Cortex of kidney (tissue), 1 donor: ENCODE measurements at places on chromosomes 13 and 19.

GRCh38 chr19:50768277-50768676 lies 2.0 kb upstream of the GPR32 start:
- DNase-seq: no peak

GRCh38 chr13:46908501-46908900 lies 11.6 kb upstream of the HTR2A start:
- DNase-seq: no peak

- no peak for DNase-seq
These were observed 8.6 kb downstream of the KDM4B start for GRCh38 chr19:4977299-4978174.

DNA sequence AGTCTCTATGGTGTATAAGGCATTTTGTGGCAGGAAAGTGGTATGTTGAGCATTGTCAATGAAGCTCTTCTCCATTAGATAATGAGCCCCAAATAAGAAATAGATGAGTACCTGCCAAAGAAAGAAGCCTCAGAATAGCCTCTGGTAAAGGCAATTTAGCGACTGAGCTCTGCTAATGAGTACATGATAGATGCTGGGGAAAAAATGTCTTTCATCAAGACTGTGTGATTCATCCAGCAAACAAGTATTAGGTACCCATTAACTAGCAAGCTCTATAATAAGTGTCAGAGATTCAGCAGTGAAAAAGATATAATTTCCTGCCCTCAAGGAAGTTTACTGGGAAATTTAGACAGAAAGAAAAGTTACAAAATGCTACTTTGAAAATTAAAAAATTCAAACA lies 294.6 kb downstream of the ITGBL1 start:
- DNase-seq: no peak

DNA sequence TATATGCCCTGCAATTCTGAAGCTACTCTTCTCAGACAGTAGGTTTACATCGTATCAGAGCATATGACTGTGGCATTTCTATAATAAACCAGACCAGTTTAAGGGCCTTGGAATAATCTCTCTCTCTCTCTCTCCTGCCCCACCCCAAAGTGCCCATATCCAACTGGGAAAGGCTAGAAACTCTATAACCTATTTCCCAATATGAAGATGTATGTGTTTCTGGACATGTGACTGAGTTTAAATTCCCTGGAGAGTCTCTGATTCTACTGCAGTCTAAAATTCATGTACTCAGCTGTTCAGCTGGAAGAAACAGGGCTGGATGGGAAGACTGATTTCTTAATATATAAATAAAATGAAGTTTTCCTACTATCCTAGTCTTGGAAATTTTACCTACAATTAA lies 91.9 kb upstream of the MBNL2 start:
- DNase-seq: no peak

DNA sequence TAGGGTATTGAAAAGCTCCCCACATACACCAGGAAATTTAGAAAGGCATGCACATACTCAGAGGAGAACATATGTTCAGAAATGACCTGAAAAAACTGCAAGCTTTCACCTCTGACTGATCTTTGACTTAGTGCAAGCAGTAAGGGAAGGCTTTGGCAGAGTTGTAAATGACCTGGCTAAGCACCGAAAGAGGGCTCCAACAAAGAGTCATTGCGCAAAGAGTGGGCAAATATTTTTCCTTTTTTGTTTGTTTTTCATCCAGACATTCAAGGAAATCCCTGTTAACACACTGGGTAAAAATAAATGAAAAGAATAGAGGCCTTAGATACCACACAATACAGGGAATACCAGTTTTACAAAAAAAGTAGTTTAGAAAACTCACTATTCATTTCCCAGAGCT lies 5.2 kb upstream of the ZNF233 start:
- DNase-seq: no peak

DNA sequence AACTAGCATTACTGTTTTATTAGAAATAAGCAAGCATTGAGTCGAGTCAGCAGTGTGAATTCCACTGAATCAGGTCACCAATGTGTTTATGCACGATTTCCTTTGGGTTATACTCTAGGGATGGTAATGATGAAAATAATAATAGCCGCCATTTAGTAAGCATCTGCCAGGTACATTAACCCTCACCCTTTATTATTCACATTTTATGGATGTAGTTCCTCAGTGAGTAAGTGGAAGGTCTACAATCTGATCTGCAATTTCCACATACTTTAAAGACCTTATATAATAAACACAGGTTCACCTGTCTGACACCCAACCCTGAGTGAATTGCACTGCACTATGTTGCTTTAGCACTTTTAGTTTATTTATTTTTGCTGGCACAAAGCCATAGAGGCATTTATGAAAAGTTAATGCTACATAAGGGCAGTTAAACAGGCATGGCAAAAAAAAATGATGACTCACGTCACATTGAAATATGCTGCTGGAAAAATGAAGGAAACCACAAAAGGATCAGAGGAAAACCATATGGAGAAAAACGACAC lies 122.4 kb downstream of the TRPC4 start:
- DNase-seq: no peak

- no peak for DNase-seq
These were observed 23.8 kb downstream of the NAXD start for GRCh38 chr13:110638814-110639806.

DNA sequence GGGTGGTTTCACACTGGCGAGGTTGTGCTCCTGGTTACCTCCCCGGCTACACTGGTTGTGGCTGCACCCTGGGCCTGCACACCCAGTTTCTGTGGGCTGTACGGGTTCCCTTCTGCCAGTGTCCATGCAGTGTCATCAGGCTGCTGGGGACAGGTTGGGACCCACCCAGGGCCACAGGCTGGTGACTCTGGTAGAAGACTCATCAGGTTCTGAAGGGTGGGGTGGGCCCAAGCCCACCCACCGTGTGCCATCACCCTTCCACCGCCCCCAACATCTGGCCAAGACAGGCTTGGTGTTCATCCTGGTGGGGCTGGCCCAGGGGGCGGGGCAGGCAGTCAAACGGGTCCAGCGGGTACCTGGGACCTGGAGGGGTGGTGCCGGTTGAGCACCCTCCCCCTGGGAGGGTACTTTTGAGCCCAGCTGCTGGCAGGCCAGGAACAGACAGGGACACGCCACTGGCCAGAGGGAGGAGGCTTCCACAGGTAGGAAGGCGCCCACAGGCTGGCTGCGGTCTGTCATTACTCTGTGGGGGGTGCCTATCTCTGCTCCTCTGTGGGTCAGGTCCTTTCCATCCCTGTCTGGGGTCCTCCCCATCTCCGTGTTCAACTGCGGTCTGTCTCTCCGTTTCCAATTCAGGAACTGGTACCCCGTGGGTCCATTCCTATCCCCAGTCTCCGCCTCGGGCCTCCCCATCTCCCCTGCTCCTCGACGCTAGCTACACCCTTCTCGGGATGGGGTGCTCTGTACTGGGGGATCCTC lies at the start of gene RNF225:
TSS of gene RNF225 (plus strand) at position 437 of the 759 bp plus-strand sequence. CDS start 434 bp downstream, outside the sequence.
- no peak for DNase-seq

- DNase-seq: no peak
These were observed 898.9 kb upstream of the MIR17HG start for GRCh38 chr13:90448466-90449037.

- no peak for DNase-seq
These were observed 3.3 kb downstream of the RAX2 start for GRCh38 chr19:3768748-3769099.

- no peak for DNase-seq
These were observed 9.6 kb upstream of the NOTCH3 start for GRCh38 chr19:15210323-15210781.

- no peak for DNase-seq
These were observed 136.2 kb downstream of the IER2 start for GRCh38 chr19:13286195-13286985.

GRCh38 chr13:40966298-40966697 lies 52.8 kb downstream of the ELF1 start:
- no peak for DNase-seq

DNA sequence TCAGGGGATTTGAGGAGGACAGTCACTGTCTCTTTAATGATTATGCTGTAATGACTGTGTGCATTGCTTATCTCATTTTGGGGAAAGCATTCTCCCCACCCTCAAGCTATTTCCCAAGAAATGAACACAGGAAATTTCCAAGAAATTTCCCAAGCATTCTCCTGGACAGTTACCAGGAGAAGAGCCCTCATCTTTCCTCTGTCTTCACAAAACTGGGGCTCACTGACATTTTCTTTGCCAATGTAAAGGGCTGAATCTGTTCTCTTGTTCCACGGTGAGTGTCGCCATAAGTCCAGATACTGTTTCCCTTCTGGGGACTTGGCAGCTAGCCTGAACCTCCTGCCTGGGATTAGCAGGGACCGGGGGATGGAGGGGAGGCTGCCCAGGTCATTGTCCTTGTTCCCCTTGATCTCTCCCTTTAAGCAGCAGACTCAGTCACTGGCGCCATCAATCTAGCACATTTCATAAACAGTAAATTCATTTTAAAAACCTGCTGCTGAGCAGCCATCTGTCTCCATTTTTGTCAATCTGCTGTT lies 172.8 kb downstream of the DNAJC15 start:
- no peak for DNase-seq

DNA sequence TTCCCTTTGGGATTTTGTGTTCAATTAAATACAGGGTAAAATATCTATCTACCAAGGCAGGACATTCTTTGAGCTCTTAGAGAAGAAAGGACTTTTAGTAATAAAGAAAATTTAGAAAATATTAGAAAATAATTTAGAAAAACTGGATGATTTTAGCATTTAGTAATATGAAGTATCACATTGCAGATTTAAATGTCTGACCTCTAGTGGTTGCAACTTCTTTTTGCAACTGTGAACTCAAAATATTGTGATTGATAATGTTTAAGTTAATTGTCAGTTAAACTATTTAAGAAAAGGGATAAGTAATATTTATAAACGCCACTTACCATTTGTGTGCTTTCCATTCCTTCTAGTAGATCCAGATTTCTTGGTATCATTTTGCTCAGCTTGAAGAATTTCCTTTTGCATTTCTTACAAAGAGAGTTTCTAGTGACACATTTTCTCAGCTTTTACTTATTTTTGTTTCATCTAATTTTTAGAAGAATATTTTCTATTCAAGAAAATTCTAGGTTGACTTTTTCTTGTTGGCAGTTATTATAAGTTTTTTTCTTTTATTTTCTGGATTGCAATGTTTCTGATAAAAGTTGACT lies 10.3 kb upstream of the POSTN start:
- no peak for DNase-seq

DNA sequence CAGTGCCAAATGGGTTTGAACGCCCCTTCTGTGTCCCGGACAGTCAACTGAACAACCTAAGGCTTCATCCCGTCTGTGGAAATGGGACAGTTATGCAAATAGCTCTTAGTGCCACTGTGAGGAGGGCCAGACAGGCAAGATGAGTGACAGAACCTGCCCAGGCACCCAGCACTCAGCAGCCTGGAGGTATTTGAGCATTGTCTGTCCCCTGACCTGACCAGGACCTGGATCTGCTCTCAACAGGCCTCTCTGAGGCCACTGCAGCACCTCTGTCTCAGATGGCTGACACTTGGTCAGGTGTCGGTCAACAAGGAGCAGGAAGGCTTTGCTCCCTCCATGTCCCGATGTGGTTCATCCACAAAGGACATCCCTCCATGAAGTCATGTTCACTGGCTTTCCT lies 67.9 kb downstream of the CCDC70 start:
- DNase-seq: no peak

DNA sequence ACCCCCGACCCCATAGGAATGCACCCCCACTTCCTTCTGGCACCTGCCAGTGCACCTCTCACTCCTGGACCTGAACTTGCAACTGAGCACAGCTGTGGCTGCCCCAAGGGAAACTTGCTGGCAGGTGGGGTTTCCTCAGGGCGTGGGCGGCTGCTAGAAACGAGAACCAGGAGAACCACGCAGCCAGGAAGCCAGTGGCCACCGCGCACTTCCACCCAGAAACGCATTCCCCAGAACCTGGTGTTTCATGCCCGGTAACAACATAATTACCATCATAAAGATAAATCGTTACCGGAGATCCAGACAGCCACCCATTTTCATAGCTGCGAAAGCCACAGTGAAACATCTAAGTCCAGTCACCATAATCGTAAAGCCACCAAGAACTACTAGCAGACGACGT lies 75.2 kb upstream of the C13orf46 start:
- no peak for DNase-seq

DNA sequence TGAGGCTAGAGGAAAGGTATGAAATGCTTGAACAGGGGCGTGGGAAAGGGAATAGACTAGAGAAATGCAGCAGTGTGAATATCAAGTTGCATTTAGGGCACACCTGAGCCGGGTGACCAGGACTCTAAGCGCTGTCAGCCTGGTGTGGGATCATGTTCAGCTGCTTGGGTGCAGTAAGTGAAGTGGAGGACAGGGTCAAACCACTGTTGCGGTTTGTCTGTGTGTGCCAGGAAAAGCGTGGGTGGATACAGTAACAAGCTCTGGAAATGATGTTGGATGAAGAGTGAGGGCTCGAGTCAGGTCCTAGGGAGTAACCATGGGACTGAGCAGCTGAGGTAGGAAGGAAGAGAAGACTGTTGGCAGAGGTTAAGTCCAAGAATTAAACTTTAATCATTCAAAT lies 15.8 kb downstream of the DGKH start:
- DNase-seq: no peak

GRCh38 chr13:76708138-76708688 lies 178.0 kb downstream of the KCTD12 start:
- DNase-seq: no peak

DNA sequence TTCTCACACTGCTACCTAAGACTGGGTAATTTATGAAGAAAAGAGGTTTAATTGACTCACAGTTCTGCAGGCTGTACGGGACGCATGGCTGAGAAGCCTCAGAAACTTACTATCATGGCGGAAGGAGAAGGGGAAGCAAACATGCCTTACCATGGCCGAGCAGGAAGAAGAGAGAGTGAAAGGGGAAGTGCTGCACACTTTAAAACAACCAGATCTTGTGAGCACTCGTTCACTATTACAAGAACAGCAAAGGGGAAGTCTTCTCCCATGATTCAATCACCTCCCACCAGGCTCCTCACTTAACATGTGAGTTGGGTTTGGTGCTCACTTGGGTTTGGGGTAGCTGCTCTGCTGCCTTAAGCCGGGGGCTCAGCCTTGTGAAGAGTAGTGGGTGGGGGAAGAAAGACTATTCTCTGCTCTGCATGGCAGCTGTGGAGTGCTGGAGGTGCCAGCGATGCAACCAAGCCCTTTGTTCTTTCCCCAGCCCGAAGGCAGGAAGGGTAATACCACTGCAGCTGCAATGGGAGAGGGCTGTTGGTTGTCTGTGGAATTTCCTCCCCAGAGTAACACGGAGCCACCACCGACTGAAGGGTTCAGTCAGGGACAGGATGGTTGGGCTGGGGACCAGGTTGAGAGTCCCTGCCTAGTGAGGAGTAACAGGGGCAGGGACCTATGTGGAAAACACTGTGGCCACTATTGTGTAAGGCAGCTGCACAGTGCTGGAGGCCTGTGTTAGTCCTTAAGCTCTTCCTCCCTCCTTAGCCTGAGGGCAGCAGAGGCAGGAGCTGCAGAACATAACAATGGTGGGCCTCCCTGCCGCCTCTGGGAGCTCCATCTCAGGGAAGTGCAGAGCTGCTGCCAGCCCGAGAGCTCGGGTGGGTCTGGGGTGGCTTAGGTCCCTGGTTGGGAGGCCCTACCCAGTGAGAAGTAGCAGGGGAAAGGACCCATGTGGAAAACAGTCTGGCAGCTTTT lies 1262.5 kb downstream of the EFNB2 start:
- DNase-seq: no peak
